ENCODE measurements at places on chromosomes 13 and 19.

- no peak for DNase-seq
Measured at GRCh38 chr13:30453727-30454126, 12.0 kb downstream of the HMGB1 start.

DNA sequence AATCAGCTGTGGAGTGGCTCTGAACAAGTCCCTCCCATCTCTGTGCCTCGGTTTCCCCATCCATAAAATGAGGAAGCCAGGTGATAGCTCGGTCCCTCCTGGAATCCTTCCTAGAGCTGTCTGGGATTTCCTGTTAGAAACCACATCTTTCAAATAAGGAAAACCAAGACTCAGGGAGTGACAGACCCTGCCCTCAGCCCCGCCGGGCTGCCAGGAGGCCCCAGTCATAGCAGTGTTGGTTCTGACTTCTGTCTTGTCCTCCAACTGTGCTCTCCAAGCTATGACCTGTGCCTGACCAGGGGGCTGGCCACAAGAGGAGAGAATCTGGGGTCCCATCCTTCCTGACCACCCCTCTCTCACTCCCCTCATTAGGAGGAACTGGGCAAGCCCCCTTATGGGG is 1.1 kb upstream of the SHD start:
- no peak for DNase-seq

DNA sequence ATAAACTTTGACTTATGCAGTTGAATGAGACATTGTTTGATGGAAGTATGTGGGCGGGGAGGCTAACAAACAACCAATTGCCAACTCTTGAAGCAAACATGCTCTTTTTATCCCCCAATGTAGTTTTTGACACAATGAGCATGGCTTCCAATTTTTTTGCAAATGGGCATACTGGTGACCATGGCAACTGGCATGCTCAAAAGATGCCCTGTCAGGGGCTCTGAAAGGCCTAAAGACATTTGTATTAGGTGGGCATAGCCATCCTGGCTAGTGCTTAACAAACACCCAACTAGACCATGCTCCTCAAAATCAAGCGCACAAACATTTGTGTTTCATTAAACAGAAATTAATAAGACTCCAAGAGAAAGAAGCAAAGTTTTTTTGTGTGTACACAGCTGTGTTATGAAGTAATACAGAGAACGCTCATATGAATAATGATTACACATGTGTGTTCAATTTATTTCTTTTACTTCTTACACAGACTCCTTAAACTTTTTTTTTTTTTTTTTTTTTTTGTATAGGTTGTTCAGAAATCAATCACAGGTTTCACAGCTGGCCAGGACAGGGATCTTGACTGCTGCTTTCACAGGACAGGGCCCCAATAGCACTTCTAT is 95.6 kb downstream of the DLEU7 start:
- no peak for DNase-seq

DNA sequence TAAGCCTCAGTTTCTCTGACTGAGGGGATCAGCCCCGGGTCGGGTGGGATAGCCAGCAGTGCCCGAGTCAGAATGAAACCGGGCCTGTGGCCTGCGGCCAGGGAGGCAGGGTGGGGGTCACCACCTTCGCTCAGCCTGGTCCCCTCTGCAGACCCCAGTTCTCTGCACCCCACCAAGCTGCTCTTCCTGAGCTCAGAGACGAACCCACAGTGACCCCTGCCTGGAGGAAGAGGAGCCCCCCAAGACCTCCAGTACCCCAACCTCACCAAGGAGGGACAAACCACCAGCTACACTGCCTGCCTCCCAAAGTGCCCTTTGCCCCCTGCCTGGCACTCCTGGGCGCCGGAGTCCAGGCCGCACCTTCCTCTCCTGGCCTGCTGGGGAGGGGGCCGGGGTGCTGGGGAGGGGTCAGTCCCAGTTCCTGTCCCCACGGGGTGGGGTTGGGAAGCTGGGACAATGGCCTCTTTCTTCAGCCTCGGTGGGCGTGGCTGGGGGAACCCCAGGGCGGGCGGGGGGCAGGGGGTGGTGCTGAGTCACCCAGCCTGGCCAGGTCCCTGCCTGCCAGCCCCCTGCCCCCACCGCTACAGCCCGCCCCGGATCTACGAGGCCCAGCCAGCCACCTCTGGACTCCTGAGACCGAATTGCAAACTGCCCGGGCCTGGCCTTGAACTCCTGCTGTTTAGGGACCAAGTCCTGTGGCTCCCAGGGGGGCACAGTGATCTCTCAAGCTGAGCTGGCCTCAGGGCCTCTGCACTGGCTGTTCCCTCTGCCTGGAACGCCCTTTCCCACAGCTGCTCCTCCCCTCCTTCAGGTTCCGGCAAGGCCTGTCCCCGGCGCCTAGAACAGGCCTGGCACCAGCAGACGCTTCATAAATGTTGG is 14.3 kb downstream of the ZBTB7A start:
- no peak for DNase-seq

DNA sequence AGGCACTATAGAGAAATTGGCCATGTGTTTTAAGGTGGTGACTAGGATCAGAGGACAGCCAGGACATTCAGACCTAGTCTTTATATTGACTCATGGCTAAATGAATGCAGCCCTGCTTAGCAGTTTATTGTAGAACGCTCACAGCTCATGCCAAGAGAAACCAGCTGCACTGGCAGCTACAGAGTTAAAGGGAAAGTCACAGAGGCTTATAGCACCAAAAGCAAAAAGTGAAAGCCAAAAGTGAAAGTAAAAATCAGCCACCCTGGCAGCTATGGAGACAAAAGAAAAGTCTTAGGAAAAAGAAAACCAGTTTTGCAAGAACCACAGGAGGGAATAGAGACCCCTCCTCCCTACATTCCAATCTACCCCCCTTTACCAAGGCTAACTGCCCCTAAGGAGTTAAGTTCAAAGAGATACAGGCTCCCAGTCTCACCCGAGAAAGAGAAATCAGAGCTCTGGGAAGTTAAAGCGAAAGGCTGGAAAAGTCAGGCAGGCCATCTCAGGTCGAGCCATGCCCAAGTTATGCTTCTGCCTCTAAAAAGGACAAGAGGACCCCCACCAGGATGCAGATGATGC is 99.0 kb downstream of the ZNF429 start:
- no peak for DNase-seq

DNA sequence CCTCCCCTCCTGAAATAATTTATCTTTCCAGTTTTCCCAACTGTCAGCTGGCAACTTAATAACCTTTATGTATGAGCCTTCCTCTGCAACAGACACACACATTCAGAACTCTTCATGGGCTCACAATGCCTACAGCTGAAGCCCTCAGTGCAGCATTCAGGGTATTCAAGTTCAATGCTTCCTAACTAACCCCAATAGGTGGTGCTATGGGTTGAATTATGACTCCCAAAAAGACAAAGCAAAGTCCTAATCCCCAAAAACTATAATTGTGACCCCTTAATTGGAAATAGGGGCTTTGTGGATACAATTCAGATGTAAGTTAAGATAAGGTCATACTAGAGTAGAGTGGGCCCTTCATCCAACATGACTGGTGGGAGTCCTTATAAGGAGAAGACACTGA is 202.2 kb downstream of the SUCLA2 start:
- no peak for DNase-seq

DNA sequence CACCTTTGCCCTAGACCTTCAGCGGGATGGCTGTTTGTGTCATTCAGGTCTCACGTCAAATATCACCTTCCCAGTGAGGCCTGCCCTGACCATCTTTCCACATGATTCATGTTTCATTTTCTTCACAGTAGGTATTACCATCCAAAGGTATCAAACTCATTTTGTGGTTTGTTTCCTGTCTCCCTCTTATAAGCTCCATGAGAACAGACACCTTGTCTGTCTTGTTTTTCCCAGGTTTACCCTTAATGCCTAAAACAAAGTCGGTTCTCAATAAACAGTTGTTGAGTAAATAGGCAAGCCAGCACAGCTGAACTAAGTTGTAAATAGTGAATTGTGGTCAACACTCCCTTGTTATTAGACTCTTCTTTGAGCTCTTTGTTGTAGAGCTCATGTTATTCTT is 122.6 kb upstream of the GJB6 start:
- DNase-seq: no peak

GRCh38 chr13:21053231-21053630 is 8.2 kb downstream of the LATS2 start:
- no peak for DNase-seq

- DNase-seq: no peak
Measured at GRCh38 chr13:110869231-110869804, 45.6 kb downstream of the ANKRD10 start.
